ENCODE measurements at places on chromosomes 12 and 14.

- DNase-seq, result no peak
These were observed 812.1 kb upstream of the NOVA1 start for GRCh38 chr14:27409944-27410343.

- DNase-seq, result no peak
These were observed 42.8 kb upstream of the CORO1C start for GRCh38 chr12:108773798-108774788.

DNA sequence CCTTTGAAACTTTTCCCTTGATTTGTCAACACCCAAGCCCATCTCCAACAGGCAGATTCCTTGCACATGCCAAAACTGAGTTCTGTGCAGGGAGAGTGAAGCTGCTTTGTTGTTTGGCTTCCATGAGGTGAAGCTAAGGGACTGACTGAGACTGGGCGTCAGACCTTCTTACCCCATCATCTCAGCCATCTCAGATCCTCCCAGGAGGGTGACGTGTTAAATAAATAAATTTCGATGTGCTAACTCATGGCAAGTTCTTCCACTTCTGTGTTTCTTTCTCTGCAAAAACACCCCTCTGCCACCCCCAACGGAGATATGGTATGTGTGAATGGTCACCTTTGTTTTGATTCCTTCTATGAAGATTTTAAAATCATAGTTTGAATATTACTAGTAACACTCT lies 17.8 kb downstream of the UTP20 start:
- no peak for DNase-seq

DNA sequence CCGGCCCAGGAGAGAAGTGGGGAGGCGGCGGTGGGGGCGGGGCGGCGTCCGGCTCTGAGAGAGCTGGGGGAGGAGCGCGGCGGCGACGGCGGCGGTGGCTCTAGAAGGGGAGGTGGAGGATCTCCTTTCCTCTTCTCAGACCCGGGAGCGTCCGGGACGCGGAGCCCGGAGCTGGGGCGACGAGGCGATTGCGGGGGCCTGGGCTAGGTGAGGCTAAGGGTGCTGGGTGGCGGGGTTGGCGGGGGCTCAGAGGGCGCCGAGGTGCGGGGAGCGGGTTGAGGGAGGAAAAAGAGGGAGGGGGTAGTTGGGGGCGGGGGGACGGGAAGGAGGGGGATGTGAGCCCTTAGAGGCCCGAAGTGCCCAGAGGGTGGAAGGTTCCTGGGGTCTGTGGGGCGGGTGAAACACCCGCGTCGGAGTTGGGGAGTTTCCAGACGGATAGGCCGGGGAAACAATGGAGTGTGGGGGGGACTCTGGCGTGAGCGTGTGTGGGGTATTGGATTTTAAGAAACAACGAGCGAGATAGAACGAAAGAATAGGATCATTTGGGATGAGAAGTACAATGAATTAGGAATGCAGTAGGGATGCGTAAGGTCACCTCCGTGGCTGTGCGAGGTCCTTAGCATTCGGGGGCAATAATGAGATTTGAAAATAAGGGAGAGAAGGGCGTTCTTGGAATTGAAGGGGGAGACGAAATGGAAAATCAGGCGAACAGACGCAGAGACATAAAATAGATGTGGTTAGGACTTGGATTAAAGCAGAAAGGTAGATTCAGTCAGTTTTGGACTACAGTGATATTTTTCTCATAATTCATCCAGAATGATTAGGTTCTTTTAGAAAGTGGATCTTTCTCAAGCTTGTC lies at the start of gene SPATS2:
Gene SPATS2 (plus strand): TSS at position 82 of the 859 bp plus-strand sequence. CDS start 93,551 bp downstream, outside the sequence.
- DNase-seq, result no peak

DNA sequence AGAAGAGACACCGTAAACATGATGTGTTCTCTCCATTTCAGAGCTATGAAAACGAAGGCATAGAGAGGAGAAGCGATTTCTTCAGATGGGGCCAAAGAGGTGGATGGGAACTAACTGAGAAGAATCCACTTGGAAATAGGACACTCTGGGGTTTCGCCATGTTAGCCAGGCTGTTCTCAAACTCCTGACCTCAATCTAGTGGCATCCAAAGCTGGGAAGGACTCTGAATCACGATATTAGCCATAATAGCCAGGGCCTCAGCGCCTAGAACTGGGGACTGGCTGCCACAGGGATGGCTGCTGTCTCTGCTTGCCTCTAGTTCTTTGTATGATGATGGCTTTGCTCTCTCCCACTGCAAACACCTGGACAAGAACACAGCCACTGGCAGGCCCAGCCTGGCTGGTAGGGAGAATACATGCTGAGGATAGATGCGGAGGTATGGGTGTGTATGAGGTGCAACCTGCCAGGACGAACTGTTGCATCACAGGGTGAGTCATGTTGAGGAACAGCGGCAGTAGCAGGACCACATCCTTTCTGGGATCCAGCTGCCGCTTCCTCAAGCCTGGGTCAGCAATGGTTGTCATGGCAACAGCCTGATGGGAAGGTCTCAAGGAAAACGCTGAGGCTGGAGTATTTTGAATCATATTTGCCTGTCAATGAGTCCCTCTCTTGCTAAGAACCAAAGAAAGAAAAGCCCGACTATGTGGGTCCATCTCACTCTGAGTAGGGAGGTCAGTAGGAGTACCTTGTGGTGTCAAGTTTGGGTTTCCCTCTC lies 31.1 kb downstream of the CCDC177 start:
- DNase-seq, result no peak

DNA sequence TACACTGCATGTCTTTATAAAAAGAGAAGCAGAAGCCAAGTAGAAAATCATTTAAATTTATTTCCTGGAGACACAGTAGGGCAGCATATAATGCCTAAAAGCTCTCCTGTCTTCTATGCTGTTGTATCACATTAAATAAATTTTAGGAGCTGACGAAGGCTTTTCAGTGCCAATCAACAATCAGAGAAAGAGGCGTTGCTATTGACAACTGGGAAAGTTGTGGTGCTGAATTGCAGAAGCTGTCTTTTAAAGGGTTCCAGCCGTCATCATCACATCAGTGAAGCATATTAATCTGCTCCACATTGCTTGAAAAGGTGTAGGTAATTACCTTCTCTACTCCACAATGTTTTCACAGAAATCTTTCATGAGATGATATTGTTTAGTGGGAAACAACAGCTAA lies 103.9 kb downstream of the FSCB start:
- no peak for DNase-seq

DNA sequence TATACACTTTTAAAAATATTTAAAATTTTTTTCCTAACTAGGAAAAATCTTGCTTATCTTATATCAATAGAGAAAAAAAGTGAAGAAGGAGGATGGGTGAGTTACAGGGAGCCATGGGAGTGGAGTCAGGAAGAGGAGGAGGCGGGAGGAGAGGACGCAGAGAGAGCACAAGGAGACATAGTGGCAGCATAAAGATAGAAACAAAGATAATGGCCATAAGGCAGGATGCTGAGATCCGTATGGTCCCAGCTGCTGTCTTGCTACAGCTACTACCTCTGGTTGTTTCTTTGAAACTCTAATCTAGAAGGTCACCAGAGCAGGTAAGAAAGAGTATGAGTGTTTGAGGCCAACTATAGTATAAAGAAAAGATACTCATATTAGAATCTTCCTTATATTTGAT lies 2.6 kb upstream of the SOX5 start:
- no peak for DNase-seq

DNA sequence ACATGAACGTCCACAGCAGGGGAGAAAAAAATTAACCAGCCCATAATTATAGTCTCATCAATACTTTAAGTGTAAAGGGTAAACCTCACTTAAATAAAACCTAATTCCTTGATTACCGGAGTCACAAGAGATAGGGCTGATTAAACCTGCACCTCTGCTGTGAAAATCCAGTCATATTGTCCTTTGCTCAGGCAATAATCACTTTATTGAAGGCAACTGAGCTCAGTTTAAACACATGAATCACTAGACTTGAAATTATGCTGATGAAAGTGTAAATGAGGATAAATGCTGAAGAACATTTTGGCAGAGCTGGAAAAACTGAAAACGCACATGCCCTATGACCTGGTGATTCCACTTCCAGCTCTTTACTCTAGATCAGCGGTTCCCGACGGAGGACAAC lies 6.7 kb upstream of the HRK start:
- DNase-seq, result no peak
